AG04450 (cell line): ENCODE measurements at places on chromosomes 5 and 9. TPM values are rescaled to one million over a fixed set of nuclear protein-coding genes. Genes with fewer than 3 reads are reported as not detected.
A peak's percentile ranks its signal among the peaks of the same experiment; 100 is the strongest.

Gene FRMD3
- polyA plus RNA-seq, result 0.09 and 0.10 TPM in 2 replicates

Gene RASGRF2
- polyA plus RNA-seq, result 18.1 and 19.5 TPM in 2 replicates

Gene C9orf153
- 0.30 TPM in 1 of 2 replicates, not detected in the other for polyA plus RNA-seq

Gene CDH9
- not detected in 2 replicates for polyA plus RNA-seq

Gene SHOC1
- 0.07 and 0.15 TPM in 2 replicates for polyA plus RNA-seq

Gene ADAMTSL2
- polyA plus RNA-seq, result not detected in 2 replicates

DNA sequence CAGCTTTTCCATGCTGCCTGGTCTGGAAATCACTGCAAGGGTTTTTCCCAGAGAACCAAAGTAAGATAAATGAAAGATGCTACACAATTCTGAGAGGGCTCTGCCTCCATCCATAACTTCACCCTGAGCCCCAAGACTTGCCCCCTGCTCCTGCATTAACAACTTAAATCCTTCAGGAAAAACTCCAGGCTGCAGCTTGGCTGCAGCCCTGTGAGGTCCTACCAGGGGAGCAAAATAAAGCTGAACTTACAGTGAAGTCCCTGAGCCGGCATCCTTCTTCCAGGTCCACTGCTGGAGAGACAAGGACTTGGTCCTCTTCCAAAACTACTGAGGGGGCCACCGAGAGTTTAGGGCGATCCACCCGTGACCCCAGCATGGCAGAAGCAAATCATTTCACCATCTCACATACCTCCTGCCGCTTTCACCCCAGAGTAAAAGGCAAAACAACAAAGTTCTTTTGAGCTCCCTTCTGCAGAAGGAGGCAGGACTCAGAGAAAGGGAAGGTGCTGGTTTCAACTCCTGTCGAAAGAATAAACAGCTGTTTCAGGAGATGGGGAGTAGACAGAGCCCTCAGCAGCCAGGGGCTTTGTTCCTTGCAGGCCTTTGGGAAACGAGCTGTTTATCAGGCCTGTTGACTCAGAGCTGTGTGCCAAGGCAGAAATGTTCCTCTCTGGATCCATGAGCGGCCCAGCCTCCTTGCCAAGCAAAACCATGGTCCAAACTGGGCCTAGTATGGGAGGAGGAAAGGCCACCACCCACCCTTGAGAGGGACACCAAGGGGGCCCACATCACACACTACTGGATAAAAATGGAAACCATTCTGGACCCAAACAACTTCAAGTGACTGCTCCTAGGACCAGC, 20.6 kb downstream of the GGTA1 start:
- DNase-seq, result no peak

GRCh38 chr5:8766448-8766847, 779.4 kb downstream of the SEMA5A start:
- no peak for DNase-seq

- no peak for DNase-seq
Measured at GRCh38 chr5:168784454-168784853, 205.3 kb upstream of the PANK3 start.

DNA sequence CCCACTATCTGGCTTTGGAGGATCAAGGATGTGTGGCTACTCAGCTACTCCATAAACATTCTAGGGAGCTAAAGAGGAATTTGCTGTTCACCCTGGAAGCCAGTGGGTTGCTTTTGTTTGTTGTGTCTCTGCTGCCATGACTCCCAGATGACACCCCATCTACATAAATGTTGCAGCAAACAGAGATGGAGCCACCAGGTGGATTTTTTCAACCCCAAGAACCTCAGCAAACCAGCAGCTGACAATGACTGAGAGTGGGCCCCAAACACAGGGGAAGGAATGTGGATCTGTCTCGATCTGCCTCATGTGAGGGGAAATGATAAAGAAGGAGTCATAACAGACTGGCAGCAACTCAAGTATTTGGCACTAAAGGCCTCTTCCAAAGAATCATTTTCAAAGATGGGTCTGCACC, 132.7 kb upstream of the TNC start:
- DNase-seq, result peak; percentile 96

DNA sequence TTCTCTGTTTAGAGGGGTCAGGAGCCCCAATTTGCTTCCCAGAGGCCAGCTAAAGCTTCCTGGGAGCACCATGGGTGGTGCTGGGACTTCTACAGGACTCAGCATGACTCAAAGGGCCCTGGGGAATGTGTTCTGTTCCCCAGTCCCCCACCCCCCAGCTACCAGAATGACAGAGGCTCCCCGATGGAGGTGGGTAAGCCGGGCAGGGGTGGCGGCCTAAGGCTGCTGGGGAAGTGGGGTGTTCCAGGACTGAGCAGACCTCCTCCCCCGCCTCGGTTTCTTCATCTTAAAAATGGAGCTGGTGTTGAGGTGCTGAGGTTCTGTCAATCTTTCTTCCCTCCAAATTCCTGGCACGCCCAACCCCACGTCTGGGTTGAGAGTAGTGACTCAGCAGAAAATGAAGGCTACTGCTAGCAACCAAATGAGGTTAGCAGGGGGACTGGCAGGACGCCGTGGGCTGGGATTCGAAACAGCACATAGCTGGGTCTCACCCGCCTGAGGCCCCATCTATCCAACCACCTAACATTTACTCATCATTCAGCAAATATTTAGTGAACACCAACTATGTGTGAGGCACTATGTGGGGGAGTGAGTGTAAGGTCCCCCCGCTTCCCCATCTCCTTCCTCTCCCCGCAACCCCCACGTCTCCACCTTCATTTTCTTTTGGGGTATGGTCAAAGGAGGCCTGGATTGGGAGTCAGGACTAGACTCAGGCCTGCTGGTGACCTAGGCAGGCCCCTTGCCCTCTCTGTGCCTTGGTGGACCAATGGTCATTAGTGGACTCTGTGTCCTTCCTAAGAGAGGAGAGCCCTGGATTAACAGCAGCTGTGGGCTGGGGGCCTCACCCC, 50.2 kb downstream of the C9orf50 start:
- DNase-seq, result peak; percentile 81

GRCh38 chr5:115720888-115721287, 95.1 kb upstream of the TMED7 start:
- DNase-seq, result no peak

DNA sequence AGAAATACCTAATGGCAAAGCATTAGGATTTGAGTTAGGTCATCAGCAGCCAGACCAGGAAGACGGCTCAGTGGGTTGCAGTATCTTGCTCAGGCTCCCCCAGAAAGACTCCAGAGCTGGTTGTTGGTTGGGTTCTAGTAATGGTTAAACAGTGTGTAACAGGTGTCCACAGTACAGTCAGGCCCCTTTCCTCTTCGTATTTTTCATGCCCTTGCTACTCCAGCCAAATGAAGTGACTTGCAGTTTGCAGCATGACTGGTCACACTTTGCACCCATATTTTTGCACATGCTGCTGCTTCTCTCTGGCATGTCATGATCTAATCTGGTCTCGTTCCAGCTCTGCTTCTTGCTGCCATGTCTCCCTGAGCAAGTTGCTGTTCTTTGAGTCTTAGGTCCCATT, 60.6 kb upstream of the TRPC7 start:
- no peak for DNase-seq

GRCh38 chr9:13750639-13751038, 471.1 kb upstream of the MPDZ start:
- DNase-seq, result no peak

- no peak for DNase-seq
Measured at GRCh38 chr5:38615981-38616451, 59.6 kb upstream of the LIFR start.

DNA sequence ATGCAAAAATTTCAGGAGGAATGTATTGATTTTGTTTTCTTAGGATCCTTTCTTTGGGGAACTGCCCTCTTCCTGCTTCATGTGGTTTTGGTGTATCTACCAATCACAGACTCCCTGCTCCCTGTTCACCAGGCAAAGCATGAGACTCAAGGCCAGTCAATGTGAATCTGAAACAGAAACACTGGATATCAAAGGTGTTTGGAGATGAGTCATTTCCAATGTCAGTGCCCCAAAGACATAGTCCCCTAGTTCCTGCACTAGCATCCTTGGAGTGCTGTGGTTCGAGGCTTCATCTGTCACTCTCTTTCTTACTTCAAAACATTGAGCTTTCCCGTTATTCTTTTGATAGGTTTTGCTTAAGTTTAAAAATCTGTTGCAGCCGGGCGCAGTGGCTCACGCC, 8.1 kb downstream of the PPP3R2 start:
- DNase-seq, result no peak
